Effector memory CD8-positive, alpha-beta T cell (primary cell): ENCODE measurements at places on chromosomes 13 and 19.

GRCh38 chr19:49524812-49525455 lies 2.9 kb upstream of the RCN3 start:
- DNase-seq, result no peak

DNA sequence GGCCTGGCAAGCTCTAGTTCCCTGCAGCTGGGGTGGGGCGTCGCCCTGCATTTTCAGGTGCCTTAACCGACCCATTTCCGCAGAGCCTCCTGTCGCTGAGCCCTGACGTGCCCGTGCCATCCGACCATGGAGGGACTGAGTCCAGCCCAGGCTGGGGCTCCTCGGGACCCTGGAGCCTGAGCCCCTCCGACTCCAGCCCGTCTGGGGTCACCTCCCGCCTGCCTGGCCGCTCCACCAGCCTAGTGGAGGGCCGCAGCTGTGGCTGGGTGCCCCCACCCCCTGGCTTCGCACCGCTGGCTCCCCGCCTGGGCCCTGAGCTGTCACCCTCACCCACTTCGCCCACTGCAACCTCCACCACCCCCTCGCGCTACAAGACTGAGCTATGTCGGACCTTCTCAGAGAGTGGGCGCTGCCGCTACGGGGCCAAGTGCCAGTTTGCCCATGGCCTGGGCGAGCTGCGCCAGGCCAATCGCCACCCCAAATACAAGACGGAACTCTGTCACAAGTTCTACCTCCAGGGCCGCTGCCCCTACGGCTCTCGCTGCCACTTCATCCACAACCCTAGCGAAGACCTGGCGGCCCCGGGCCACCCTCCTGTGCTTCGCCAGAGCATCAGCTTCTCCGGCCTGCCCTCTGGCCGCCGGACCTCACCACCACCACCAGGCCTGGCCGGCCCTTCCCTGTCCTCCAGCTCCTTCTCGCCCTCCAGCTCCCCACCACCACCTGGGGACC lies 1.2 kb downstream of the ZFP36 start:
- peak; percentile 69 for DNase-seq

GRCh38 chr19:19185853-19186740 lies 5.9 kb downstream of the BORCS8 start:
- DNase-seq, result peak; percentile 54

DNA sequence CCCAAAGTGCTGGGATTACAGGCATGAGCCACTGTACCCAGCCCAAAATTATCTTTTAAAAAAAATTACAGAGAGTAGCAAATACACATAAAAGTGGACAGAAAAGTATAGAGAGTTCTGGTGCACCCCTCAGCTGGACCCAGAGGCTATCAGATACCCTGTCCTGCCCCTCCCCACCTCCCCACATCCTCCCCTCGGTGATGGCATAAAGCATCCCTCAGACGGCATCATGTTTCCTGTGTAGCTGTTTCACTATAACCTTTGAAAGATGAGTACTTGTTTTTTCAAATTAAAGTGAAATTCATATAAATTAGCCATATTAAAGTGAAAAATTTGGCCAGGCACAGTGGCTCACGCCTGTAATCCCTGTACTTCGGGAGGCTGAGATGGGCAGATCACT lies 20.1 kb downstream of the SLC27A1 start:
- peak; percentile 44 for DNase-seq

GRCh38 chr13:80444240-80445015 lies 103.5 kb upstream of the SPRY2 start:
- DNase-seq, result no peak

DNA sequence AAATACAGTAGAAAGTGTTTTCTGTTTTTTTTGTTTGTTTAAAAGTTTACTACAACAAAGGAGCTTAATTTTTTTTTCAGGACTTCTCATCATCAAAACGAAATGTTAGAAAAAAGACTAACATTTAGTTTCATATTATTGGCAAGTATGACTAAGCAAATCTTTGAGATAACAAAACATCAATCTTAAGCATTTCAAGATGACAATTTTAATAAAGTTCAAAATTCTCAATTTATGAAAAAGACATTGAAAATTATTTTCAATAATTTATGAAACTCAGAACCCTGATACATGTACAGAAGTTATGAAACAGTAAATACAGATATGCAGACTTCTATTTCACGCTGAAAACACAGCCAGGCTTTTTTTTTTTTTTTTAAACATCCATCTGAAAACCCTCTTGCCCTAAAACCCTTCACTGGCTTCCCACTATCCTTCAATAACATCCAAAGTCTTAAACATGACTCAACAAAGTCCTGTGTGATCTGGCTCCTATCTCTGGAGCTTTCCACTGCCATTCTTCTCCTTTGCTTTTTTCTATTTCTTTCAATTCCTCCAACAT lies 3.9 kb downstream of the RBM26 start:
- no peak for DNase-seq

DNA sequence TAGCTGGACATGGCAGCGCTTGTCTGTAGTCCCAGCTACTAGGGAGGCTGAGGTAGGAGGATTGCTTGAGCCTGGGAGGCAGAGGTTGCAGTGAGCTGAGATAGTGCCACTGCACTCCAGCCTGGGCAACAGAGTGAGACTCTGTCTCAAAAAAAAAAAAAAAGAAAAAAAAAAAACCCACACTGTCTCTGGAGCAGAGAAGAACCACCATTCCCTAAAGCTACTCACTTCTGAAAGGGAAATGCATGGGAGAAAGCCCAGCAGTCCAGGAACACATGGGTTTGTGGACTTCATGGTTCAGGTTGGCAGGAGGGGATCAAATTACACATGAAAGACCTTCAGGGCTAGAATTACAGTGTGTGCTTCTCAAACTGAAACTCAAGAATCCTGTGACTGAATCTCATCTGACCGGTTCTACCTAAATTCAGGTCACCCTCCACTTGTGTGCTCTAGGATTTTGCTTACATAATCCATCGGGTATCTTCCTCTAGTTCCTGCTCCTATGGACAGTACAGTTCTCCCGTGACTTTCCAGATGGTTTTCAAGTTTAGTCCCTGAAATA lies 30.2 kb upstream of the CPB2 start:
- no peak for DNase-seq

- no peak for DNase-seq
Measured at GRCh38 chr13:86840250-86841191, 830.6 kb upstream of the SLITRK5 start.

GRCh38 chr13:79645569-79645968 lies 164.6 kb downstream of the NDFIP2 start:
- no peak for DNase-seq

GRCh38 chr13:91986761-91987483 lies 588.5 kb downstream of the GPC5 start:
- DNase-seq, result no peak

DNA sequence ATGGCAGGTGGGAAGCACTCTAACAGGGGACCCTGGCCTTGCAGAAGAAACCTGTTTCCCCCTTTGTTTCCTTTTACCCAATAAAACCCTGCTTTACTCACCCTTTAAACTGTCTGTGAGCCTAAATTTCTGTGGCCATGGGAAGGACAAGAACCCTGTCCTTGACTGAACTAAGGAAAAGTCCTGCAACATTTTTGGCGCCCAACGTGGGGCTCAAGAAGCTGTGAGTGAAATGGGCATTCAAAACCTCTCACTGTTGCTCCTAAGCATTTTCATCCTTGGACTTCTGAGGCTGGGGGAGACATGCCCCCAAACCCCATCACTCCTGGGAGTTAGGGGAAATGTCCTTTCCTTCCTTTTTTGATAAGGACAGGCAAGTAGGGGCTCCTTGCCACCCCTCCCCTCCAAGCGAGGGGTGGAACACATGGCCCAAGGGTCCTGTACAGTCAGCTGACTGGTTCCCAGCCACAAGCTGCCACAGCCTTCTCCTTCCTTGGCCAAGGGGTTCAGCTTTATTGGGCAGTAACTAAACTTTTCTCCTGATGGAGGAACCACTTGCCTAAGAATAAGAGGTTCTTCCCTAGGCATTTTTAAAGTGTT lies 381.6 kb downstream of the KLF5 start:
- DNase-seq, result no peak

- no peak for DNase-seq
Measured at GRCh38 chr13:60707878-60708277, 310.9 kb downstream of the TDRD3 start.

- DNase-seq, result no peak
Measured at GRCh38 chr13:106475852-106476251, 59.6 kb downstream of the EFNB2 start.

DNA sequence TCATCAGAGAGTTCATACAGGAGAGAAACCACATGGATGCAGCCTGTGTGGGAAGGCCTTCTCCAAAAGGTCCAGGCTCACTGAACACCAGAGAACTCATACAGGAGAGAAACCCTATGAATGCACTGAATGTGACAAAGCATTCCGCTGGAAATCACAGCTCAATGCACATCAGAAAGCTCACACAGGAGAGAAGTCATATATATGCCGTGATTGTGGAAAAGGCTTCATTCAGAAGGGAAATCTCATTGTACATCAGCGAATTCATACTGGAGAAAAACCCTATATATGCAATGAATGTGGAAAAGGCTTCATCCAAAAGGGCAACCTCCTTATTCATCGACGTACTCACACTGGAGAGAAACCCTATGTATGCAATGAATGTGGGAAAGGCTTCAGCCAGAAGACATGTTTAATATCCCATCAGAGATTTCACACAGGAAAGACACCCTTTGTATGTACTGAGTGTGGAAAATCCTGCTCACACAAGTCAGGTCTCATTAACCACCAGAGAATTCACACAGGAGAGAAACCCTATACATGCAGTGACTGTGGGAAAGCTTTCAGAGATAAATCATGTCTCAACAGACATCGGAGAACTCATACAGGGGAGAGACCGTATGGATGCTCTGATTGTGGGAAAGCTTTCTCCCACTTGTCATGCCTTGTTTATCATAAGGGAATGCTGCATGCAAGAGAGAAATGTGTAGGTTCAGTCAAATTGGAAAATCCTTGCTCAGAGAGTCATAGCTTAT lies 17.7 kb downstream of the ZNF613 start:
- DNase-seq, result no peak

GRCh38 chr13:80469105-80469852 lies 128.4 kb upstream of the SPRY2 start:
- DNase-seq, result no peak

GRCh38 chr19:46299004-46299509 lies 2.2 kb downstream of the HIF3A start:
- no peak for DNase-seq

- DNase-seq, result peak; percentile 26
Measured at GRCh38 chr13:43804461-43805070, 17.8 kb upstream of the ENOX1 start.

- DNase-seq, result no peak
Measured at GRCh38 chr19:10819124-10820060, 16.6 kb downstream of the TMED1 start.

DNA sequence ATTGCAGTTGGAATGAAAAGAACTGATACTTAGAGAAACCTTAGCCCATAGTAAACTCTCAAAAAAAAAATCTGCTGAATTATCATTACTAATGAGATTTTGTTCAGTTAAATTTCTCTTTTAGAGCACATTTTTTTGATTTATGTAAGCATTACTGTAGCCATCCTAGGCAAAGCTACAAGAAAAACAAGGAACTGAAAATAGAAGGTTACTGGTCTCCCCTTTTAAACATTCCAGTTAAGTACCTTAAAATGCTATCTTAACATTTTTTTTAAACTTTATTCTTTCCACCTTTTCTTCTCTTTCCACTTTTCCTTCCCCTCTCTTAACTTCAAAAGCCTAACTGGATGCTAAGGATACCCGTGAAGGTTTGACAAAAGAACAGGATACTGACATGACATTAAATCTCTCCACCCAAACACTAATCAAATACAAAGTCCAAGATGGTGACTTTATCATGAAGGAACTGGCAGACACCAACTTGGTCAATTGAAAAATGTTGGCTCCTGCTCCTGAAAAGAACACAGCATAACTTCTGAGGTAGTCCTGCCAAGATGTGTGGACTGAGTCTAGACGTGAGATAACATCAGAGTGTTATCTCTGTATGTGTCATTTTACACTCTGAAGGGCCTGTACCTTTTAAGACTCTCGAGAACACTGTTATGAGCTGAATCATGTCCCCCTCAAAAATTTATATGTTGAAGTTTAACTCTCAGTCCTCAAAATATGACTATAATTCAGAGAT lies 29.5 kb upstream of the SACS start:
- DNase-seq, result no peak

DNA sequence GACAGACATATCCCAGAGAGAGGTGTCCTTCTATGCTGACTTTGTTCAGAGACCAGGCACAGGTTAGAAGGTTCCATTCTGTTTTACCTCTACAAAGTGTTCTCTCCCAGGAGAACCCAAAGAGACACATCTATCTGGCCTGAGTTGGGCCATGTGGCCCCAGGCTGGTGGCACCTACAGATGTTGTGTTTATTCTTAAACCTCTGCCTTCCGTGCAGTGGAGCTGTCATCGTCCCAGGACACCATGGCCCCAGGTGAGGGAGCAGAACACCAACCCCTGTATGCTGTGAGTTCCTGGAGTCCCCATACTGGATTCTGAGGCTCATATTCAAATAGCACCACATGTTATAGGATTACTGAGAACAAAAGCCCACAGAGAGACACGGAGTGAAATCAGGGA lies 3.9 kb downstream of the KIR3DL3 start:
- DNase-seq, result no peak

DNA sequence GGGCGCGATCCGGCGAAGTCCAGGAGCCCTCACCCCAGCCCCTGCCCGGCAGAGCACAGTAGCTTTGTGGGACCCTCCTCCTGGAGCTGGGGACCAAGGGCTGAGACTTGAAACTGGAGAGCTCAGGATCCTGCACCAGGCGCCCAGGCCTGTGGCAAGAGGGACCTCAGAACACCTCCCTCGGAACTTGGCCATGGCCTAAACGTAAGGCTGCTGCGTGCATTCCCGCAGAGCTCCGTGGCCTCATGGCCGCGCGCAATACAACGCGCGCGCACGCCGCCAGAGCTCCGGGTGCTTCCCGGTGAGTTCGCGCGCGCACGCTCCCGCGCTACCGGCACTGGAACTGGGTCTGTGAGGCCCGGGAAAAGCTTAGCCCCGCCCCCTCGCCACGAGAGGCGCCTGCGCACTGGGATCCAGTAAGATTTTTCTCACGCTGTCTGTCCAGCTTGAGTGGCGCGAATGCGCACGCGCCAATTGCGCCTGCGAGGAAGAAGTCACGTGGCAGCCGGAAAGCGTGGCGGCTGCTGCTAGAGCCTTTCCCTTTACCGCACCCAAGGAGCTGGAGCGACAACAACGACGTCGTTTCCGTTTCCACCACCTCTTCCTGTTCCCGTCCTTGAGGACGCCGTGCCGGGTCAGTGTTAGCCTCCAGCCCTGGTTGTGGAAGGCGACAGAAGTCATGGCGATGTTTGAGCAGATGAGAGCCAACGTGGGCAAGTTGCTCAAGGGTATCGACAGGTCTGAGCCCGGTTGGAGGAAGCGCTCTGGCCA lies at the start of gene EIF3K:
Gene EIF3K, plus strand, starts transcription at position 599 of the 771 bp plus-strand sequence. Its CDS starts 81 bp downstream, at position 680.
- peak; percentile 93 for DNase-seq

- DNase-seq, result no peak
Measured at GRCh38 chr13:53250272-53250875, 221.8 kb downstream of the OLFM4 start.

- DNase-seq, result no peak
Measured at GRCh38 chr13:67549331-67549730, 319.2 kb upstream of the PCDH9 start.
